ENCODE measurements at places on chromosomes 3 and 15. TPM values are rescaled to one million over a fixed set of nuclear protein-coding genes. Genes with fewer than 3 reads are reported as not detected.

- DNase-seq: no peak
Measured at GRCh38 chr15:88716543-88717381, 77.9 kb downstream of the ISG20 start.

- peak; percentile 11 for DNase-seq
Measured at GRCh38 chr15:77030048-77030927, 35.4 kb downstream of the PSTPIP1 start.

PLSCR5 gene
- not detected for polyA plus RNA-seq

- no peak for DNase-seq
Measured at GRCh38 chr3:114848082-114848481, 299.0 kb downstream of the ZBTB20 start.

DNA sequence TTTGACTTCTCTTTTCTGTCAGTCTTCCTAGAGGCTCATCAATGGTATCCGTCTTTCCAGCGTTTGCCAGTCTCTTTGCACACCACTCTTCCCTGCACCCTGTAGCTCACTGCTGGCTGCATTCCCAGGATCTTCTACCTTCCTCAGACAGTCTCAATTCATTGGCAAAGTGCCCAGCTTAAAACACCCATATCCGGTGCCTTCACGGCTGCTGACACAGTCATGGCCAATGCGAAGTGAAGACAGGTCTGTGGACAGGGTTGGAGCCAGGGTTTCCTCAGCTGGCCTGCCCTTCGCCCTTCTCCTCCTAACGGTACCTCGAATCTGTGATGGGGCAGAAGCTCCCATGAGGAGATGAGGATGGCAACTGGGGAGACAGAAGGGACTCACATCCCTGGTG, 36.1 kb downstream of the PTH1R start:
- no peak for DNase-seq

SCAANT1 gene
- polyA plus RNA-seq: not detected

DNA sequence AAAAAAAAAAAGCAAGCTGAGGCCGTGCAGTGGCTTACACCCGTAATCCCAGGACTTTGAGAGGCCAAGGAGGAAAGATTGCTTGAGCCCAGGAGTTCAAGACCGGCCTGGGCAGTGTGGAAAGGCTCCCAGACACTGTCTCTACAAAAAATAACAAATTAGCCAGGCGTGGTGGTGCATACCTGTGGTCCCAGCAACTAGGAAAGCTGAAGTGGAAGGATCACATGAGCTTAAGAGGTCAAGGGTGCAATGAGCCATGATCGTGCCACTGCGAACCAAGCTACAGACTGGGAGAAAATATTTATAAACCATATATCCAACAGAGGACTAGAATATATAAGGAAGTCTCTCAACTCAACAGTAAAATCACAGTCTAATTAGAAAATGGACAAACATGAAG, 10.0 kb downstream of the KLHDC8B start:
- DNase-seq: no peak

SV2B gene
- polyA plus RNA-seq: 0.17 TPM

GPR87 gene
- polyA plus RNA-seq: not detected

- no peak for DNase-seq
Measured at GRCh38 chr3:136336329-136337100, 86.4 kb downstream of the PCCB start.

DNA sequence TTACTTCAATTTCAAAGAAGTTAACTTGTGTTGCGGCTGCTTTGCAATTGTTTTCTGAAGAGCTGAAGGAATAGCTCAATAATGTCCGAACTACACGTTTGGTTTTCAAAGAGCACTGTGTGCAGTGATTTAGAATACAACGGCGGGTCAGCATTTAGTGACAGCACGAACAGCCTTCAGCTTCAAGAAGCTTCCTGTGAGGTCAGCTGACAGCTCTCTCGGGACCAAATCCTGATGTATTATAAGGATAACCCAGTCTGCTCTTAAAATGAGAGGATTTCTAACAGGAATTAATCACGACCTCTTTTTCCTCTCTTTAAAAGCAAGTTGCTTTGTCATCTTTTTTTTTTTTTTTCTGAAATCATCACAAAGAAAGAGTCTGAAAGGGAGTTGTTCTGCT, 97.9 kb upstream of the UNC13C start:
- DNase-seq: no peak

GRCh38 chr3:45960289-45960688, 17.0 kb downstream of the CXCR6 start:
- no peak for DNase-seq

PRR20G gene
- polyA plus RNA-seq: not detected

GRCh38 chr3:73018790-73019441, 22.3 kb downstream of the PPP4R2 start:
- no peak for DNase-seq

DNA sequence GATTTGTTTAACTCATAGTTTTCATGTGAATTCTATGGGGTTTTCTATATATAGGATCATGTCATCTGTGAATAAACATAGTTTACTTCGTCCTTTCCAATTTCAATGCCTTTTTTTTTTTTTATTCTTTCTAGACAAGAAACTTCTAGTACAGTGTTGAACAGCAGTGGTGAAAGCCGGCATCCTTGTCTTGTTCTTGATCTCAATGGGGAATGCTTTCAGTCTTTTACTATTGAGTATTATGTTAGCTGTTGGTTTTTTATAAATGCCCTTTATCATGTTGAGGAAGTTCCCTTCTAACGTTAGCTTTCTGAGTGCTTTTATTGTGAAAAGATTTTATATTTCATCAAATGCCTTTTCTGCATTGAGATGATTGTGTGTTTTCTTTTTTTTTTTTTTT, 69.0 kb downstream of the SLMAP start:
- DNase-seq: no peak

CKMT1A gene
- 19.9 TPM for polyA plus RNA-seq

DNA sequence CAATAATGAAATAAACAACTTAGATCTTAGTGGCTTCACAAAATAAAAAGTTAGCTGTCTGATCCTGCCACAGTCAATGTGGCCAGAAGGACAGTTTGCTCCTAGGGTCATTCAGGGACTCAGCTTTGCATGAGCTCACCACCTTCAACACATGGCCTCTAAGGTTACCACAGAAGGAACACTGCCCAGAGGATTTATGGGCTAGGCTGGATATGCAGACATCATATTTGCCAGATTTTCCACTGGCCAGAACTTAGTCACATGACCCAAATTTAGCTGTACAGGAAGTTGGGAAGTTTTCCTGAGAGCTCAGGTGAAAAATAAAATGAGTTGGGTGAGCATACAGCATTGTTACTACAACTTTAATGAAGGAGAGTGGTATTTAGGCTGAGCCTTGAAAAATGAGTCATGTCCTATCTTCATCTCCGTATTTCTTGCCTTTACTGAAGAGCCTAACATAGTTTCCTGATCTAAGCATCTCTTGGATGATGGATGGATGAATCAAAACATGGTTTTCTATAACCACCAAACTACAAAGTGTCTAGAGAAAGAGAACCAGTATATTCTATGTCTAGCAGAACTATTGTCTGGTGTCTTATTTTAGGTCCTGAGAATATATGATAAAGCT, 54.9 kb upstream of the TMEM108 start:
- no peak for DNase-seq

- DNase-seq: no peak
Measured at GRCh38 chr3:183487016-183487415, 58.6 kb upstream of the MCF2L2 start.

DNA sequence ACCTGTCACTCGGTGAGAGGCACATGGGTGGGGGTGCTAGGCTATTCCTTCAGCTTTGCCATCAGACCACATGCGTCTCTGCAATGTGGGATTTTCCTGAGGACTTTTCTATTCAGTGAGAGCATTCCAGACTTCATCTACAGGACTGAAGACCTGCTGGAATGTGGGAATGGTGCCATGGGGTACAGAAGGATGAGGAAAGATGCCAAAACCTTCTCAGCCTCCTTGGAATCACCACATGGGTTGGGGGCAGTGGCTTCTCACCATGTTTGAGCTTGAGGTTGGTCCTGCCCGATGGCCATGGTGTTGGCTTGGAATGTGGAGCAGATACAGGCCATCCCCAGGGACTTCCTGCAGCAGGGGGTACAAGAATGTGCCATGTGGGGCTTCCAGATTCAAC, 80.9 kb upstream of the KLF13 start:
- DNase-seq: no peak

DNA sequence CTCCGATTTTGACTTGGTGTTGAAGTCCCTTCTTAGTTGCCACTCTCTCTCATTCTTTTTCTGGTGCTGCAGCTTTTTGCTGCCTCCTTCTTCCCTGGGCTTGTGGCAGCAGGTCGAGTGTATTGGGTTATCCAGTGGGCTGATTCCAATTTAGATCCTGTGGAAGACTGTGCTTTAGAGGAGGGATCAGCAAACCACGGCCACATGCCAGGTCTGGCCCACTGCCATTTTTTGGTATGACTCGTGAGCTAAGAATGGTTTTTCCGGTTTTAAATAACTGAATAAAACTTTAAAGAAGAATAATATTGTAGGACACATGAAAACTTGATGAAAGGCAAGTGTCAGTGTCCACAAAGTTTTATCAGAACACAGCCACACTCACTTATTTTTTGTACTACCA, 330.5 kb downstream of the ROBO2 start:
- DNase-seq: no peak

GATA2 gene
- polyA plus RNA-seq: 22.9 TPM

DNA sequence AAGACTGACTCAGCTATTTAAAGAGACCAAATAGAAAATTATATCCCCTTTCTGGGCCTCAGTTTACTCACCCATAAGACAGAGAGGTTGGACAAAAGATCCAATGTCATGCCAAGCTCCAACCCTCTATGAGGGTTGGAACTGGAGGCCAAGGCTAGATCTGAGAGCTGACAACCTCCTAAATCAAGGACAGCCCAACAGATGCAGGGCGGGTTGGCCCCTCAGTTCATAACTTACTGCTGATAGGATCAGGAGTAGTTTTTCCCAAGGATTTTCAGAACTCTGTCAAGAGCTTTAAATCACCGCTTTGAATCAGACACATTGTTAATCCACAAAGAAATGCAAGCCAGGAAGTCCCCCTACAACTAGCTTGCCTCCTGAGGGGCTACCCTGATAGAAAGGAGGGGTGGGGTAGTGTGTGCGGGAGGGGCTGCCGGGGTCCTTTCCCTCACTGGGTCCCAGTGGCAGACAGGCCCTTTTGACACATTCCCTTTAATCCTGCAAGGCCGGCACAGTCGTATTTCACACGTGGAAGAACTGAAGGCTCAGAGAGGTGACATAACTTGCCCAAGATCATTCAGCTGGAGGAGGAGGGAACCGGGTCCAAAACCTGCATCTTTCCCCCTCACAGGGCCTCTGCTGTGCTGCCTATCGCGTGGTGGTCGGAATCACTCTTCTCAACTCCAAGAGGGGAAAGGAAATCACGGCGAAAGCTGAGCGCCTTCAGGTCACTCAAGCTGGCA, 21.4 kb downstream of the BMF start:
- peak; percentile 63 for DNase-seq

GRCh38 chr3:111045564-111045963, 26.1 kb upstream of the NECTIN3 start:
- DNase-seq: no peak

- no peak for DNase-seq
Measured at GRCh38 chr3:161800985-161801559, 304.5 kb downstream of the OTOL1 start.

PAK6 gene
- polyA plus RNA-seq: 8.1 TPM

WDR72 gene
- 60.0 TPM for polyA plus RNA-seq

- no peak for DNase-seq
Measured at GRCh38 chr3:27333843-27334242, 35.3 kb downstream of the NEK10 start.

DNA sequence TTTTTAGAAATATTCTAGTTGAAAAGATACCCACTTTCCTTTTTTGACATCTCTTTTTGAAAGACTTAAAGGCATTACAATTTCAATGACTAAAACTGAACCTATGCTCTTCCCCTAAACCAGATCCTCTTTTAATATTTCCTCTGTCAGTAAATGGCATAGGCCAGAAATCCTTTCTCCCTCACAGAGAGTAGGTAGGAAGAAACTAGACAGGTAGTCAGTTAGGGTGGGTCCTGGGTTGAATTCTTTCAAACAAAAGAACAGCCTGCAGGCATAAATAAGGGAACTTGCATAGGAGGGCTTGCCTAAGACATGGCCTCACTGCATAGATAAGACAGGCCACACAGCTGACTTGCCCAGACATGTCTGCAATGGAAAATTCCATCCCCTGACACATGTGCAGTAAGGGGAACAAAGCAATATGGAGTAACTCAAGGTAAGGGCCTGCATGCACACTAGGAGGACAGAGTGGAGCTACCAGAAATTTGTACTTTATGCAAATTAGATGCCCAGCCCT, 23.1 kb downstream of the PLSCR5 start:
- no peak for DNase-seq

- peak; percentile 95 for DNase-seq
Measured at GRCh38 chr15:65049418-65049840, 4.2 kb downstream of the SLC51B start.

SPATA12 gene
- not detected for polyA plus RNA-seq
